ENCODE measurements at places on chromosomes 6 and 20.

DNA sequence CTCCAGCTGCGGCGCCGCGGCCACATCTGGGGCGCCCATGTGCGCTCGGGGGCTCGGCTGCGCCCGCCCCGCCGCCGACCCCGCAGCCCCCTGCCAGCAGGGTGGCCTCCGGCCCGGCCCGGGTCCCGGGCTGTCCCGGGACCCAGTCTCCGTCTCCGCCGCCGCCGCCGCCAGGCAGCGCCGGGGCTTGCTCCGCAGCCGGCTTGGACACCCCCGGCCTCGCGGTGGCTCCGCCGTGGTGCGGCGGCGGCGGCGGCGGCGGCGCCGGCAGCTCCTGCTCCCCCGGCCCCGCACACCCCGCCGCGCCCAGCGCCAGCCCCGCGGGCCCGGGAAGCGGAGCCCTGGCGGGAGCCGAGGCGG, 219 bp downstream of the ISM1 start:
- ATAC-seq = peak; percentile 12
- H3K27ac ChIP-seq = no peak overlapping the region
- peaks cover 48% of the 10 kb centered on the region for H3K27me3 ChIP-seq
- H3K36me3 ChIP-seq = no peaks in the 10 kb centered on the region
- H3K4me1 ChIP-seq = peaks cover 5% of the 10 kb centered on the region
- H3K4me3 ChIP-seq = no peak overlapping the region

GRCh38 chr6:155001482-155001881, 6.4 kb downstream of the TIAM2 start:
- peaks cover 41% of the 10 kb centered on the region for H3K27me3 ChIP-seq
- no peaks in the 10 kb centered on the region for H3K36me3 ChIP-seq
- no peak overlapping the region for H3K27ac ChIP-seq
- ATAC-seq = no peak

DNA sequence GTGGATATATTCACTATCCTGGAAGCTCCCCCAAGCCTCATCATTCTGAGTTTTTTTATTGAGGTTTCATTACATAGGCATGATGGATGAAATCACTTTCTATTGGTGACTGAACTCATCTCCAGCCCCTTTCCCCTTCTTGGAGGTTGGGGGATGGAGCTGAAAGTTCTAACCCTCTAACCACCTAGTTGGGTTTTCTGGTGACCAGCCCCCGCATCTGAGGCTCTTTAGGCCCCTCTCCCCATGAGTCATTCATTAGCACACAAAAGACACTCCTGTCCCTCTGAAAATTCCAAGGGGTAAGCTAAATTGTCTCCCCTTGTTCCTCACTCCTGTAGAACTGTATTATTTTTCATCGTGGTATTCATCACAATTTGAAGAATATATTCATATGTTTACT, 33.3 kb downstream of the GFRA4 start:
- no peak overlapping the region for H3K27ac ChIP-seq
- H3K4me1 ChIP-seq = no peaks in the 10 kb centered on the region
- H3K27me3 ChIP-seq = no peaks in the 10 kb centered on the region
- no peak for ATAC-seq

GRCh38 chr20:31797364-31797763, 21.8 kb upstream of the MYLK2 start:
- H3K4me3 ChIP-seq = no peak overlapping the region
- no peaks in the 10 kb centered on the region for H3K4me1 ChIP-seq
- no peaks in the 10 kb centered on the region for H3K27me3 ChIP-seq
- no peak for ATAC-seq

DNA sequence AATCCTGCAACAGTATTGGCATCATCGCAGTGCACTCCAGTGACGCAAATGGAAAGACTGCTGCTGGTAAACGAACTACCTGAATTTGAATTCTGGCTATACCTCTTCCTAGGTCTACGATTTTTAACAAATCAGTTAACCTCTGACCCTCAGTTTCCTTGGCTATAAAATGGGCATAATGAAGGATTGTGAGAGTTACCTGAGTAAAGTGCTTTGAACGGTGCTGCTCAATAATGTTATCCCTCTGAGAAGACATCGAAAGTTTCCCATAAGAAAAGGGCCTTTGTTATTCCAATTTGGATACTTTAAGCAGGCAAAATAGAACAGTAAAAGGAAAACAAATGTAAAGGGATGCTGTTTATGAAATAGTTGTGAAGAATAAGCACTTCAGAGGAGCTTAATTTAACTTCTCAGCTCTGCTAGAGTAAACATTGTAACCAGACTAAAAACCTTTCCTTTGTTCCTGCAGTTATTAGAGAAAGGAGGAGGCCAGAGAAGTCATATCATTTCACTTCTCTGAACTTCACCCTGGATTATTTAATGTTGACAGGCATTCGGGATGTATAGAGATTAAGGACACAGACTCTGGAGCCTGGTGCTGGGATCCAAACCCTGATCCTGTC, 5.8 kb downstream of the SGK1 start:
- ATAC-seq = no peak
- no peak overlapping the region for H3K4me3 ChIP-seq
- H3K27ac ChIP-seq = no peak overlapping the region

DNA sequence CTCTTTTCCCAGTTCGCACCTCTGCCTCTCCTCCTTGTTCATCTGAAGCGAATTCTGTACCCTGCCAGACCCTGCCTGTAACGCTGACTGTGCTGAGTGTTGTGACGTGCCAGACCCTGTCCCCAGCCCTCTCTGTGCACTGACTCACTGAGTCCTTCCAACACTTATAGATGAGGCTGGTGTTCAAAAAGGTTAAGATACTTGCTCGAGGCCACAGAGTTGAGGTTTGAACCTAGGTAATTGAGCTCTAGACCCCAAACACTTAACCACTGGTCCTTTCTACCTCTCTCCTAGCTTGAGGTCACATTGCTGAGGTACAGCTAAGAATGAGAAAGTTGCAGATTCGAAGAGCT, 45.7 kb upstream of the NEDD9 start:
- H3K27me3 ChIP-seq = no peaks in the 10 kb centered on the region
- H3K4me1 ChIP-seq = peaks cover 53% of the 10 kb centered on the region
- H3K4me3 ChIP-seq = peak overlapping the region; percentile 54

- H3K4me1 ChIP-seq = no peaks in the 10 kb centered on the region
- no peaks in the 10 kb centered on the region for H3K27me3 ChIP-seq
Observed at GRCh38 chr6:116200619-116201249, 53.1 kb downstream of the TSPYL4 start.

- ATAC-seq = no peak
Observed at GRCh38 chr6:143976806-143977349, 31.2 kb downstream of the PLAGL1 start.

DNA sequence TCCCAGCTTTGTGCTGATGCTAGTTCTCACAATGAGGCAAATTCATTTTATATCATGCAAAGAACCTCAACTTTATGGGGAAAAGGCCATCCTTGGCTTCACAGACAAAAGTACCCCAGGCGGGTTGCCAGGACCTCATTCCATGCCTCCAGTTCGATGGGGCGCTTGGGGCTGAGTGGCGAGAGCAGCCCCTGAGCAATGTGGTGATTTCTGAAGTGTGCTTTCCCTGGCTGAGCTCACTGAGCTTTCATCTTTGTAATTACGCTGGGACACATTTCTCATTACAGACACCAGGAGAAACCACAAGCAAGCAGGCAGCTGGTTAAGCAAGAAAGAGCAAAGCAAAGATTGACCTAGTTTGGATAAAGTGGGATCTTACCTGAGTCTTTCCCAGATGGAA, 301.5 kb upstream of the CDH4 start:
- no peaks in the 10 kb centered on the region for H3K4me1 ChIP-seq
- no peaks in the 10 kb centered on the region for H3K36me3 ChIP-seq
- H3K27me3 ChIP-seq = no peaks in the 10 kb centered on the region
- no peak overlapping the region for H3K4me3 ChIP-seq
- H3K27ac ChIP-seq = no peak overlapping the region
- no peak for ATAC-seq

GRCh38 chr20:42652266-42652665, 537.4 kb downstream of the PTPRT start:
- no peaks in the 10 kb centered on the region for H3K4me1 ChIP-seq
- H3K36me3 ChIP-seq = no peaks in the 10 kb centered on the region
- ATAC-seq = no peak
- H3K27me3 ChIP-seq = no peaks in the 10 kb centered on the region
- H3K27ac ChIP-seq = no peak overlapping the region

DNA sequence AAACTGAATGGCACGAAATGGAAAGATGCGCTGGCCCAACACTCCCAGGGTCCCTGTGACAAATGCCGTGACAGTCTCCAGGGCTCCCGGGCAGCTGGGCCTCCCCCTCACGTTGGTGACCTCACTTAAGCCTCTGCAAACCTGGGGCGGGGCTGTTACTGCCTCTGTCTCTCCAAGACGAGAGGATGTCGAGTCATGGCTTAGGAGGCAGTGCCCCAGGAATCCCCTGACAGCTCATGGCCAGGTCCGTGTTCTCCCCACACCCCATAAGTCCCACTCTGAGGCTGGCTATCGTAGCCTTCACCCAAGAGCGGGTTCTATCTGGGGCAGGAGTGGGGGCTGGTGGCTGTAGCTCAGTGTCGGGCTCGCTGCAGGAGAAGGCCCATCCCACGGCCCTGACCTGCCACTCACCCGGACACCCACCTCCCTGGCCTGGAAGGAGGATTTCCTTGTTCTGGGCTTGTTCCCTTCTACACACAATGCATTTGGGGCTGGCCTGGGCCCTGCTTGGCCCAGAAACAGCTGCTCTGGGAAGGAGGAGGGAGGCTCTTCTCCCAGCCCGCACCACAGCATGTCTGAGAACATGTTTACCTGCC, 5.6 kb upstream of the RPS21 start:
- peak overlapping the region; percentile 0 for H3K27ac ChIP-seq
- no peaks in the 10 kb centered on the region for H3K27me3 ChIP-seq
- H3K4me3 ChIP-seq = no peak overlapping the region
- ATAC-seq = no peak
- peaks cover 14% of the 10 kb centered on the region for H3K36me3 ChIP-seq

DNA sequence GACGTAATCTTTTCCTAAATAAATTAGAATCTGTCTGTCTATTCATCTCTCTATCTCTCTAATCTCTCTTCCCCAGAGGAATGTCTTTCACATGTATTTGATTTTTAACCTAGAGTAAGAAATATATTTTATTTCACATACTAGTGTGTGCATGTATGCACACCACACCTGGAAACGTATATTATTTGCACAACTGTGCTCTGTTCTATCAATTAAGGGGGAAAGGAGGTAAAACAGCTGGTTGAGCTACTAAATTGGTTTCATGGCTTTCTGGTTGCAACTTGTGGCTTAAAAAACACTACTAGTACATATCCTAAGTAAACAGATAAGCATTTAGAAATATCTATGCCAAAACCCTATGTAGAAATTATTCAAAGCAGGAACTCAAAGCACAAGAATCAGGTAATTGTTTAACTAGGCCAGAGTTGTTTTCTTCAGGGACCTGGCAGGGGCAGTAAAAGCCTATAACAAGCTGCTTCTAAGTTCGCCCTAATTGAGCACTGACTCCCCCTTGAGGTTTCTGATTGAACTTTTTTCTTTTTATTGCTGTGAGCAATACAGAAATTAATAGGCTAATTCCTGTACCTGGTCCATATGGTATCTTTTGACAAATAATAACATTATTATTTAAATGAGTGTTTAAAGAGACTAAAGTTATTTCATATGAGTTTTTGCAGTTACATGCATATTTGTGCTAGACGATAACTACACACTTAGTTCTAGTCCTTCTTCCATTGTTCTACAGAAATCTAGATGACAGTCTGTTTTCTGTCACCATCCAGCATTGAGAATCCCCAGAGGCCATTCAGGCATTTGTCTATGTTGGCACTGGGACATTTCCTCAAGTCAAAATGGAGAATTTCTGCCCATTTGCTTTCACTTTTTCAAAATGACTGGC, 88.6 kb downstream of the MCHR2 start:
- no peak overlapping the region for H3K27ac ChIP-seq
- no peaks in the 10 kb centered on the region for H3K36me3 ChIP-seq
- ATAC-seq = no peak
- no peaks in the 10 kb centered on the region for H3K4me1 ChIP-seq

GRCh38 chr6:149147938-149148718, 169.4 kb upstream of the TAB2 start:
- H3K27me3 ChIP-seq = no peaks in the 10 kb centered on the region
- H3K4me3 ChIP-seq = no peak overlapping the region
- H3K27ac ChIP-seq = no peak overlapping the region
- H3K36me3 ChIP-seq = no peaks in the 10 kb centered on the region
- H3K4me1 ChIP-seq = peaks cover 18% of the 10 kb centered on the region
- no peak for ATAC-seq

GRCh38 chr20:17655286-17655651, 26.8 kb downstream of the RRBP1 start:
- ATAC-seq = no peak
- H3K27ac ChIP-seq = no peak overlapping the region
- peaks cover 38% of the 10 kb centered on the region for H3K36me3 ChIP-seq
- no peak overlapping the region for H3K4me3 ChIP-seq

DNA sequence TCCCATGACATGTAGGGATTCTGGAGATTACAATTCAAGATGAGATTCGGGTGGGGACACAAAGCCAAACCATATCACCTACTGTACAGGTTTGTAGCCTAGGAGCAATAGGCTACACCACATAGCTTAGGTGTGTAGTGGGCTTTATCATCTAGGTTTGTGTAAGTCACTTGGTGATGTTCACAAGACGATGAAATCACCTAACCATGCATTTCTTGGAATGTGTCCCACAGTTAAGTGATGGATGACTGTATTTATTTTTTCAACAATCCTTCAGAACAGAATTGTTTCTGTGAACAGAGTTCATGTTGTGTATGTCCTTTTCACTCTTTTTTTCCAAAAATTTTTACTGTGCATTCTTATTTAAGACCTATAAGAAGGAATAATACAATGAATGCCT, 76.1 kb downstream of the DTD1 start:
- no peaks in the 10 kb centered on the region for H3K27me3 ChIP-seq
- no peak for ATAC-seq
- peaks cover 26% of the 10 kb centered on the region for H3K36me3 ChIP-seq
- no peak overlapping the region for H3K4me3 ChIP-seq

DNA sequence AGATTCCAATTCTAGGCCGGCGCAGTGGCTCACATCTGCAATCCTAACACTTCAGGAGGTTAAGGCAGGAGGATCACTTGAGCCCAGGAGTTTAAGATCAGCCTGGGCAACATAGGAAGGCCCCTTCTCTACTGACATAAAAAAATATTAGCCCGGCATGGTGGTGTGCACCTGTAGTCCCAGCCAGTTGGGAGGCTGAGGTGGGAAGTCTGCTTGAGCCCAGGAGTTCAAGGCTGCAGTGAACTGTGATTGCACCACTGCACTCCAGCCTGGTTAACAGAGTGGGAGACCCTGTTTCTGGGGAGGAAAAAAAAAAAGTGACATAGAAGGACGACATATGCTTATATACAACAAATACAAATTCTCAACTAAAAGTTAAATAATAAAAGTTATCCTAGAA, 30.9 kb downstream of the B4GALT5 start:
- no peak for ATAC-seq
- H3K27ac ChIP-seq = no peak overlapping the region
- no peaks in the 10 kb centered on the region for H3K27me3 ChIP-seq

- H3K36me3 ChIP-seq = no peaks in the 10 kb centered on the region
- no peak for ATAC-seq
- no peak overlapping the region for H3K4me3 ChIP-seq
- H3K4me1 ChIP-seq = peaks cover 17% of the 10 kb centered on the region
- peaks cover 13% of the 10 kb centered on the region for H3K27me3 ChIP-seq
Observed at GRCh38 chr6:163356324-163356723, 58.2 kb upstream of the QKI start.

GRCh38 chr6:25788305-25788922, 33.9 kb downstream of the SLC17A4 start:
- no peak overlapping the region for H3K27ac ChIP-seq
- H3K36me3 ChIP-seq = no peaks in the 10 kb centered on the region
- peaks cover 7% of the 10 kb centered on the region for H3K4me1 ChIP-seq
- no peaks in the 10 kb centered on the region for H3K27me3 ChIP-seq
- H3K4me3 ChIP-seq = no peak overlapping the region

GRCh38 chr20:25021336-25021735, 28.8 kb upstream of the APMAP start:
- ATAC-seq = no peak
- no peak overlapping the region for H3K4me3 ChIP-seq
- no peak overlapping the region for H3K27ac ChIP-seq
- H3K4me1 ChIP-seq = peaks cover 14% of the 10 kb centered on the region
- H3K27me3 ChIP-seq = no peaks in the 10 kb centered on the region

Data from stimulated activated memory B cell treated with anti-CD40 and anti-IgM and Interleukin-4, amounts not matched to agents 10 μg/mL and 1 μg/mL and 100 μg/mL, for 72 hours (primary cell).